ENCODE measurements at places on chromosomes 6 and 20.

DNA sequence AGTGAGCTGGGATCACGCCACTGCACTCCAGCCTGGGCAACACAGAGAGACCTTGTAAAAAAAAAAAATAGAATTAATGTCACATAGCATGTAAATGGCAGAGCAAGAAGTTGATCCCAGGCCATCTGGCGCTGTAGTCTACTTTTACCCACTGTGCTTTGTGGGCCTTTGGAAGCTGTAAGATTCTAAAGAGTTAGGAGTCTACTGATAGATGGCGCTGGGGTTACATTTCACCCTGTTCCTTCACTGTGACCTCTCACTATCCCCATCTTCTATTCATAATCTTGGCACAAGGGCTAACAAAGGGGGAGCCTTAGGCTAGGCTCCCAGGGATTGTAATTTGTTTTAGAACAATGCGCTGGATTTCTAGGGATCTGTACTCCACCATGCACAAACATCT is 24.4 kb downstream of the SIRPD start:
- DNase-seq, result no peak

GRCh38 chr6:119096721-119097565 is 18.5 kb upstream of the FAM184A start:
- no peak for DNase-seq

DNA sequence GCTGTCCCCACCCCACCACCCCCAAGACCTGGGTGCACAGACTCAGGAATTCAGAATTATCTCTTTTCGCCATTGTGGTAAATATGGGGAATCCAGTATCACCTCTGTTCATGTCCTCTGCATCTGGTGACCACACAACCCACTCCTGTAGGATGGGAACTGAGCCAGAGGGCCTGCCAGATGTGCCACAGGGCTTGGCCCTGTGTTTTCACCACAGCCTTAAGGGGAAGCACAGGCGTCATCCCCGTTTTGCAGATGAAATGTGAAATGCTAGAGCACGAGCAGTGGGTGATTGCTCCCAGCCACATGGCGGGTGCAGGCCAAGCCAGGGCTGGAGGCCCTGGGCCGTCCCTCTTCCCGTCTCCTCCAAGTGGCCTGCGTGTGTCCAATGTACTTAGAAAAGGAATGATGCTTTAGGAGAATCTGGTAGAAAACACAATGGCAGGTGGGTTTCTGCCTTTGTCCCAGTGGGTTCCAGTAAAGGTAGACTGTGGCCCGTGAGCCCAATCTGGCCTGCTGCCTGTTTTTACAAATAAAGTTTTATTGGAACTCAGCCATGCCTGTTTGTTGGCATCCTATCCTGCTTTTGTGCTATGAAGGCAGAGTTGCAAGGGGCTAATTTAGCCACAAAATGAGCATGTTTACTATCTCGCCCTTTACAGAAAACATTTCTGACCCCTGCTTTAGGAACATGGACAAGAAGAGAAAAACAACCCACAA is 309.2 kb downstream of the CDH4 start:
- no peak for DNase-seq

DNA sequence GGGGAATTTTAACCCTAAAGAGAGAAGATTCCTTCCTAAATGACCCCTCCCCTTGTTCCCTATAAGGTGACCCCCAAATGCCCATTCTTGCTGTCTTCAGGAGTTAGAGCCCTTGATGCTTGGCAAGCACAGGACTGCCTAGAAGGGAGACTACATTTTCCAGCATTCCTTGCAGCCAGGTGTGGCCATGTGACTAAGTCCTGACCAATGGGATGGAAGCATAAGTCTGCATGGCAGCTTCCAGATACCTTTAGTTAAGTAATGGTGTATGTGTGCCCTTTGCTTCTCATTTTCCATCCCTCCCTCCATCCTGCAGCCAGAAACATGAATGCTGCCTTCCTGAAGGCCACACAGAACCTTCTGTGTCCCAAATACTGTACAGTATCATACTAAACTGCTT is 5.5 kb downstream of the BFSP1 start:
- no peak for DNase-seq

DNA sequence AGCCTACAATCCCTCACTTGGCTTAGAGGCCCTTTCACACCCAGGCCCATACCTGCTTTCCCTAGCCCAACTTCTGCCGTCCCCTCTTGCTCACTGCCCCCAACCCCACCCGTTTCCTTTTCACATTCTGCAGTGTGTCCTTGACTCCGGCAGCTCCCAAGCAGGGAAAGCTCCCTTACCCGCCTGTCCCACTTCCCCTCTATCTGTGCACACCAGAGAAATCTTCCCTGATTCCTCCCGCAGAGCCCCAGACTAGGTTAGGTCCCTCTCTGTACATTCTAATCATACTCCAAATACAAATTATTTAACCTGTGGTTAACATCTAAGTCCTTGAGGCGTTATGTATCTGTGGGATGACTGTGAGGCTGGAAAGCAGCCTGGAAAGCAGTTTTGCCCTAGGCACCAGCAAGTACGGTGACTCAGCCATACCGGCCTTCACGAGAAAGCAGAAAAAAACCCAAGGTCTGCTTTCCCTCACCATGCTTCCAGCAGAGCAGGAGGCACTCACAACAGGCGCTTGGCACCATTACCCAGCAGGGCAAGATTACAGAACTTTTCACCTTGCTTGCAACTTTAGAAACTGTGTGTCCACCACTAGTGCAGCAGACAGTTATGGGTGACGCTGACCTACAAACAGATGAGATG is 22.3 kb downstream of the ELOVL5 start:
- DNase-seq, result no peak

DNA sequence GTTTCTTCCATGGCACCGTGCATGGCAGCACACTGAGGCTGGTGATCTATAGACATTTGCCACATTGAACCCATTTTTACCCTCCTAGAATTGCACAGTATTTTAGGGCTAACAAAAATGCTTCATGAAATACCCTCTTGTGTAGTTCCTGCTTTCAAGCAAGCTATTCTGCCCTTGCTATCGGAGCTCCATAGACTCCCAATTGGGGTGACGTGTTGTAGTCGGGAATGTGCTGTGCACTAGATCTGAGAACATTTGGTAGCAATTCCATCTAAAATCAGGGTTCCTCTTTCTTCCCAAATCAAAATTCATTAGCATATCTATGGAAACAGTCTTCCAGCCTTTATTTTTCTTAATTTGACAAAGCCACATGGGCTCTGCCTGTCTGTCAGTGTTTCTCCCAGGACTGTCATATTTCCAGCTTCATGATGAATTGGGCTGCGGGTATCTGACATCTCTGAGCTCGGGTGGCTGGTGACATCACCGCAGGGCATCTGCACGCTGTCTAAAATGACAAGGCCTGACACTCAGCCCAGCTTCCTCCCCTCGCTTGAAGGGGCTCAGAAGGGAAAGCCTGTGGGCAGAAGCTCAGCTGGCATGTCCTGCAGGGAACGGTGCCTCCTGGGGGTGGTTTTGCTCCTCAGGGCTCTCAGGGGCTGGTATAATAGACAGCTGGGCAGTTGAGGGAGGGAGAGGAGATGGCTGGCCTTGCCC is 406.4 kb downstream of the QKI start:
- DNase-seq, result no peak

- no peak for DNase-seq
Measured at GRCh38 chr20:59613861-59614260, 9.5 kb downstream of the PHACTR3 start.

DNA sequence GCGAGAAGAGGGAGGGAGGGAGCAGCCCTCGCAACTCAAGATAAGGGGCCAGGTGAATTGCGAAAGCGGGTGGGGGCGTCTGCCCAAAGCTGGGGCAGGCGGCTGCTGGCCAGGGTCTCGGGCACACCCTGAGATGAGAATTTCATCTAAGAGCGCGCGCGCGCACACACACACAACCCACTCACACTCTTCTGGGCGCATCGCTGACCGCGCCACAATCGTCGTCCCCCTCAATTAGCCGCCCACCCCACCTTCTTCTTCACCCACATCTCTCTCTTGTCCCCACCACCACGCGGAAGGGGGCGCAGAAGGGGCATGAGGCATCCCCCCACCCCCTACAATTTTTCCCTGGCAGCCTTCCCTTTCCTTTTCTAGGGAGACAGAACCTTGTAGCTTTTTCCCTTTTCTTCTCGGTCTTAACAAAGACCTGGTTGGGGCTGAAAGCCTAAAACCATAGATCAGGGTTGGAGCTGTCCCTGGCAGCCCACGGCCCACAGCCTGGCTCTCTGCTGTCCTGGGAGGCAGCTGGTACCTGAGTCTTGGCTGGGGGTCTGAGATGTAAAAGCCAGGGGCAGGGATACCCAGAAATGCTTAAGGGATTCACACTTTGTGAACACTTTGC is 737 bp upstream of the PTPRT start:
- no peak for DNase-seq

GRCh38 chr6:157760589-157761330 is 62.3 kb upstream of the SNX9 start:
- no peak for DNase-seq

DNA sequence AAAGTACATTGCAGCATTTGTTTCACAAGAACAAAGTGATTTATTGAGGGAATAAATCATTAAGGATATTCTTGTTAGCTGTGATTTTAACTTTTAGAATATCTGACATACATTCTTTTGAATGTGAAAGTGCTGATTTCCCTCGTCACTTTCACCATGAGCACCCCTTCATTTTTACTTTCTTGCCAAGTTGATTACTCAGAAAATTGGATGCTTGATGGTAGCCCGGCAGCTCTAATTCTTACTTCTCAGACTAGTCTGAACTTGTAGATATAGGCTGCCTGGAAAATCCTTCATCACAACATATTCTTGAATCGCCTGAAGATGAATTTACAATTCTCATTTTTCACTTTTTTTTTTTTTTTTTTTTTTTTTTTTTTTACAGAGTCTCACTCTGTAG is 147.1 kb upstream of the SMLR1 start:
- DNase-seq, result no peak

DNA sequence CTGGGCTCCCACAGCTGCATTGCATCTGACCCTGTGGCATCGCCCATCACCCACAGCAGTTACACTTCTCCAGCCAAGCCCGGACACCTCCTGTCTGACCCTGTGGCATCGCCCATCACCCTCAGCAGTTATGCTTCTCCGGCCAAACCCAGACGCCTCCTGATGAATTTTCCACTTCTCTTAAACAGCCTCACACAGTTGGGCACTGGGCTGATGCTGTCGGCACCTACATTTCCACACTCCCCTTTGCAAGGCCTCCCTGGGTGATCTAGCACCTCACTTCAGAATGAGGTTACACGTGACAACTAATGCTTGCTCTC is 175.2 kb upstream of the ARID1B start:
- DNase-seq, result no peak

GRCh38 chr20:7500231-7500663 is 440.0 kb downstream of the HAO1 start:
- no peak for DNase-seq

GRCh38 chr6:132259070-132259469 is 142.2 kb downstream of the MOXD1 start:
- DNase-seq, result no peak

GRCh38 chr6:82691997-82692396 is 328.4 kb downstream of the TPBG start:
- DNase-seq, result no peak

DNA sequence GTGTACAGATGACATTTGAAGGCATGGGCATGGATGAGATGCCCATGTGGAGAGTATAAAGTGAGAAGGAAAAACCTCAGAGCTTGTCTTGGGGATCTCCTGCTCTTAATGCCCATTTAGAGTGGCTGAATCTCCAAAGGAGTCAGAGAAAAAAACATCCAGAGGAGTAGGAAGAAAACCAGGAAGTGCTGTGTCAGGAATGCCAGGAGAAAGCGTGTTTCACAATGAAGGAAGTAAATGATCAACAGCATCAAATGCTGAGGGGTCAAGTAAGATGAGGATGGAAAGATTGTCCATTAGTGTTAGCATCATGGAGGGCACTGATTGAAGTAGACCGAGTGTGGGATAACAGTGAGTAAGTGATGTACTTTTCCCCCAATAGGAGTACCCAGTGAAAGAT is 56.1 kb downstream of the FIG4 start:
- no peak for DNase-seq

DNA sequence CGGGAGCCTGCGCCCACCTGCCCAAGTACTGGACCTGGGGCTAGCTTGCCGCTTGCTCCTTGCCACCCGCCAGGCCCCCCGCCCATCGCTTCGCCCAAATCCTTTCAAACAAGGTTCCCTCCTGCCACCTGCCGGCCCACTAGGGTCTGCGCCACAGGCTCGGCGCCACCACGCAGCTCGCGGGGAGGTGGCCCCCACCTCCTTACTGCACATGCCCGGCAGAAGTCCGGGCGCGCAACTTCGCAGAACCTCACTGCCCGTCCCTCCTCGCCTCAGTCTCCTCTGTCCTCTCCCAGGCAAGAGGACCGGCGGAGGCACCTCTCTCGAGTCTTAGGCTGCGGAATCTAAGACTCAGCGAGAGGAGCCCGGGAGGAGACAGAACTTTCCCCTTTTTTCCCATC is 11.2 kb downstream of the GNAS-AS1 start:
- peak; percentile 29 for DNase-seq

- no peak for DNase-seq
Measured at GRCh38 chr20:21353236-21353635, 44.1 kb downstream of the NKX2-4 start.

DNA sequence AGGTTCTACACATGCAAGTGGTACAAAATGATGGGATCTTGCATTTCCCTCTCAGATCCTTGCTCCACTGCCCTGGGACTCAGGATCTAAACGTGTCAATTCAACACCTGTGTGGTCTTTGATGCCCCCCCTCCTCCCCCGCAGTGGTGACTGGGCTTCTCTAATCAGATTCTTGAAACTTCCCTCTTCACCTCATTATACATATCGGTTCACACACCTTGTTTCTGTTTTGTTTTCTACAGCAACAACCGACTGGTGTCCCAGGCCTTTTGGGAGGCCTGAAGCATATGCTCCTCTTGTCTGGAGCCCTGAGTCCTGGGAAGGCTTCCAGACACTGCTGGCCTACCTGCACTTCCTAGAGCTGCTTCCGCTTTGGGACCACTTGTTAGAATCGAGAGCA is 20.0 kb downstream of the SAMD3 start:
- peak; percentile 25 for DNase-seq

DNA sequence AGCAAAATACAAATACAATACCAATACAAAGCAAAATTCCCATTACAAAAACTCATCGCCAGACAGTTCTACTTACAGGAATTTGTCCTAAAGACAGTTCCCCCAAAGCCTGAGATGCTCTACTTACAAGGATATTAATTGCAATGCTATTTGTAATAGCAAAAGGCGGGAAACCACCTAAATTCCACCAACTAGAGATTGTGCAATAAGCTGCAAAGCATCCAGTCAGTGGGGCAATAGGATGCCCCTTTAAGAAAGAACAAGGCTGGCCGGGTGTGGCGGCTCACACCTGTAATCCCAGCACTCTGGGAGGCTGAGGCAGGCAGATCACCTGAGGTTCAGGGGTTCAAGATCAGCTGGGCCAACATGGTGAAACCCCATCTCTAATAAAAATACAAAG is 39.1 kb downstream of the FAM209B start:
- DNase-seq, result no peak

GRCh38 chr20:31608251-31608945 is 3.3 kb downstream of the ID1 start:
- DNase-seq, result no peak

GRCh38 chr6:73969971-73970970 is 274.3 kb downstream of the CD109 start:
- DNase-seq, result no peak

GRCh38 chr20:56865055-56865454 is 235.9 kb downstream of the TFAP2C start:
- DNase-seq, result no peak
